ENCODE measurements at places on chromosomes 6 and 20.

- DNase-seq = no peak
These were observed 57.4 kb upstream of the PSMF1 start for GRCh38 chr20:1060985-1061384.

- DNase-seq = no peak
These were observed 21.9 kb upstream of the RREB1 start for GRCh38 chr6:7085911-7086310.

DNA sequence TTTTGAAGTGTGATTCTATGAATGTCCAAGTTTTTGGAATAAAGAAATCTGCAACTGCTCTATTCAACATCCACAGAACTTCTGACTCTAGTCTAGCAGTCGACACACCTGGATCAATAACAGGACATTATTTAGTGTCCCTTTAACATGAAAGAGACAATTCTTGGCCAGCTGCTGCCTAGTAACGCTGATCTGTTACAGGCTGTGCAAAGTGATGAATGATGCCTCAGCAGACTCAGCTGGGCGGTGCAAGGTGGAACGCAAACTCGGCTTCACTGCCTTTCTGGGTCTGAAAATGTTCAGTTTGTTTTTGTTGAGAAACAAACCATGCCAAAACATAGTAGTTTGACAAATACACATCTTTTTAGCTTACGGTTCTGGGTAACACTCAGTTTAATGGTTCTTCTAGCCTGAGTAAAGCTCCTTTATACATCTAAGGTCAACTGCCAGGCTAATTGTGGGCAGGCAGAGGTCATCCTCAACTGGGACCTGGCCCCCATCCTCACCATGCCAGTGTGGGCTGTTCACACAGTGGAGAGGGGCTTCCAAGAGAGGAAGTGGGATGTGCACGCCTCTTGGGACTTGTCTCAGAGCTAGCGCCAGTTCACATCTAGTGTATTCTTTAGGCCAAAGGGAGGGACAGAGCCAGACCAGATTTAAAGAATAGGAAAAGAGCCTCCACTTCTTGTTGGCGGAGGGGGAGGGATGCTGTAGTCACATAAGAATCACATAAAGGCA lies 879.7 kb downstream of the QKI start:
- DNase-seq = no peak

DNA sequence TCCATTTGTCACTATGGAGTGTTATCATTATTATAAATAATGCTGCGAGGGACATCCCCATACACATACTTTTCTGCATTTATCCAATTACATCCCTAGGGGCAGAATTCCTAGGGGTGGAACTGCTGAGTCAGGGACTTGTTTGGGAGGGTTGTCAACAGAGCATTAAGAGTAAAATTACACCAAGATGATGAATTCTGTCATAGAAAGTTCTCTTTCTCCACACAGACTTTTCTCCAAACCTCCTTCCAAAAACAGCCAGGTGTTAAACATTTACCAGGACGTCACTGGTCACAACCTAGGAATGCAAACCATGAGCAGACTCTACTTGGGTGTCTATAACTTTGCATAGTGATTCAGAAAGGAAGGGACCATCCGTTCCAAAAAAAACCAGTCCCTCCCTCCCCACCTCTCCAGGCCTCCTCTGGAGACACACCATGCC lies 95.5 kb downstream of the PRND start:
- no peak for DNase-seq

DNA sequence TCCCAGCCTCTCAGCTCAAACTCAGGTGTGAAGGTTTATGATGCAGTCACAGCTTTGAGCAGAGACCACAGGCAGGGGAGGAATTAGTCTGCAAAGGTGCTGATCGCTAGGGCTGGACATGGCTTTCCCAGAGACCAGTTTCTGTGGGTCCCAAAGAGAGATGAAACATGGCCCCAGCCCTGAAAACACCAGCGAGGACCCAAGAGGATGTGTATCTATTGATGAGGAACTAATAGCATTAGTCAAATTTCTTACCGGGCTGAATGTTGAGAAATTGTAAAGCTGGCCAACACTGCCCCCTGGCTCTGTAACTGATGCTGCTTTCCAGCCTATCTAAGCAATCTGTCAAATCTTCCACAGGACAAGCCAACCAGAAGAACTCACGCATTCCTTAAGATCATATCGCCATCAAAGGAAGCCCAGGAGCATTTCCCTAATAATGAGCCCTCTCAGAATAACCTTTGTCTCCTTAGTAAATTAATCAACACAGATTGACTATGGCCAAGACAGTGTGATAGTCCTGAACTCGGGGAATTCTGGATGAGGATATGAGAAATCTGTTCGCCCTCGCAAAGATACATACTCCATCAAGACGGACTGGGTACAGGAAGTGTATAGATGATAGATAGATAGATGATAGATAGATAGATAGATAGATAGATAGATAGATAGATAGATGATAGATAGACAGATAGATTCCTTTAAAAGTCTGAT lies 7.8 kb upstream of the ACSS1 start:
- no peak for DNase-seq

GRCh38 chr6:72748759-72749158 lies 126.9 kb downstream of the KCNQ5 start:
- DNase-seq = no peak

DNA sequence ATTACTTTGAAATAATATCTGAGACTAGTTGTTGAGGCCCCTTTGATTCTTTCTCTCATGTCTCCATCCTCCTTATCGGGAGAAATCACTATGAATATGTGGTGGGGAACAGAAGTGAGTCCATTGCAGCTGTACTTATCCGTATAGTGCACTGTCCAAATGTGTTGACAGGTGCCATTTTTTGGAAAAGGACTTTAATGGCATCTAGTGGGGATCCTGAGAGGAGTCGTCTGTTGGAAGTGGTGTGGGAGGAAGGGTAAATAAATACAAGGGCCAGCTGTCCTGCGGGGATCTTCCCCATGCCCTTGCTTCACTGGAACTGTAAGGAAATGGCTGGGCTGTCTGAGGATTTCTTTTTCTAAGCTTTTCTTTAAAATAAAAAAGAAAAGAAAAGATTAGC lies 19.4 kb downstream of the TPX2 start:
- no peak for DNase-seq

GRCh38 chr6:40901322-40902055 lies 137.5 kb downstream of the UNC5CL start:
- no peak for DNase-seq

DNA sequence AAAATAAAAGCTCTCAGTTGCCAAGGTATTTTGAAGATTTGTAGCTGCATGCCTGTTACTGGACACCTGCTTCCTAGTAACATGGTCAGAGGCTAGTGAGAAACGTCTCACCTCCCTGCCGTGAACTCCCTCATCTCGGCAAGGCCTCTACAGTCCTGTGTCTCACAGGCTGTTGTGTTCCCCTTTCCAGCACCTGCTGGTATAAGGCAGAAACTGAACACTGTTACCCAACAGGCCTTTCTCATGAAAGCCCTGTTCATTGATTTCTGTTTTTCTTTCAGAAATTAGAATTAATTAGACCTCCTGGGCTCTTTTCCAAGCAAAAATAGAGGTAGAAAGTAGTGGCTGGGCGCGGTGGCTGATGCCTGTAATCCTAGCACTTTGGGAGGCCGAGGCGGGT lies 17.6 kb upstream of the SRSF3 start:
- no peak for DNase-seq

Data from 8988T (cell line).